ENCODE measurements at places on chromosomes 5 and 9.

DNA sequence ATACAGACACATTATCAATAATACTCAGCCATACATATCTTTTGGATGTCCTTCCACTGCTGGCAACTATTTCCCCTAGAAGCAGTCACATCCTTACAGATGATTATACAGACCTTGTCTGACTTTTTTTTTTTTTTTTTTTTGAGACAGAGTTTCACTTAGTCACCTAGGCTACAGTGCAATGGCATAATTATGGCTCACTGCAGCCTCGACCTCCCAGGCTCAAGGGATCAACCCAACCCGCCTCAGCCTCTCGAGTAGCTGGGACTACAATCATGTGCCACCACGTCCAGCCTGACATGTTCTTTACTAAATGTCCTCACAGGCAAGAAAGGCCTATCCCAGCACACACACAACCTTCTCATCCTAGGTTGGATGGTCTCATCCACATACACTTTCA lies 24.0 kb downstream of the NR6A1 start:
- no peak for DNase-seq

DNA sequence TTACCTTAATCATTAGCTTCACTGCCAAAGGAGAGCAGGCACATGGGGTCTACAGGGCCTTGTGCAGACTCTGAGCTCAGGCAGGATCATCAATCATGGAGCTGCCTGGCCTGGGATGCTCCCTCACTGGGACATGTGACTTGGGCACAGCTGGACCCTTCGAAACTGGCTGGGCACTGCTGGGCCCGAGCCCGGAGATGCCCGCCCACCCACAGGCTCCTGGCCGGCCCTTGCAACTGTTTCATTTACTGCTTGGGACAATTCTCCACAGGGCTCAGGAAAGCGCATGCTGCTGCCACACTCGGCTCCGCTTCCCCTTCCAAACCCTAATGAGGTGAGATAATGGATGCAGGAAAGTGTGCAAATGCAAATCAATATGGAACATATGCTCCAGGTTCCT lies 387.5 kb downstream of the TRIM36 start:
- DNase-seq = no peak

GRCh38 chr5:96794757-96795156 lies 13.0 kb downstream of the ERAP1 start:
- DNase-seq = no peak

DNA sequence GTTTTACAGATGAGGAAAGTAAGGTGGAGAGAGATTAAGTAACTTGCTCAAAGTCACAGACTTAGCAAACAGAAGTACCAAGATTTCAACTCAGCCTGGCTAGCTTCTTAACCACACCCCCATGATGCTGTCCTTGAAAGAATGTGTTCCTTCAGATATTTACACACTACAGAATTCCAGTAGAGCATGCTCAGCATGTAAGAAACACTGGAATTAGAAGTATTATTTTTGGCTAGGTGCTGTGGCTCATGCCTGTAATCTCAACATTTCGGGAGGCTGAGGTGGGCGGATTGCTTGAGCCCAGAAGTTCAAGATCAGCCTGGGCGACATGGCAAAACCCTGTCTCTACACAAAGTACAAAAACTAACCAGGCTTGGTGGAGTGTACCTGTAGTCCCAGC lies 142.4 kb downstream of the EDIL3 start:
- no peak for DNase-seq

GRCh38 chr5:35852084-35852734 lies 4.5 kb upstream of the IL7R start:
- no peak for DNase-seq
